ENCODE measurements at places on chromosomes 16 and 17.
A peak's percentile ranks its signal among the peaks of the same experiment; 100 is the strongest.

DNA sequence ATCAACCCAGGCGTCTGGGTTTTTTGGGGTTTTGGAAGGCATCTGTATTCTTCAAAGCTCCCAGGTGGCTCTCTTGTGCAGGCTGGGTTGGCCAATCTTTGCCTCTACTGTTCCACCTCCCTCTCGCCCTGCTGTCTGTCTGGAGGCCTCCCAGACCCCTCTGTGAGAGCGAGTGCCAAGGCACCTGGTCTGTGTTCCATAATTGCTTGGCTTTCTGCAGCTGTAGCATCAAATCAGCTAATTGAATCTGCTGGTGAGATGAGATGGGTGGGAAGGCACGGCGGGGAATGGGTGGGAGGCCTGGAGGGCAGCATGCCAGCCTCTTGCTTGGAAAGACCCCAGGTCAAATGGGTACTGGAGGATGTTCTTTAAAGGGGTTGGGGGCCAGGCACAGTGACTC lies 52.5 kb upstream of the CLEC19A start:
- no peak for DNase-seq

GRCh38 chr17:9768381-9768934 lies 22.9 kb downstream of the DHRS7C start:
- DNase-seq, result peak; percentile 16

DNA sequence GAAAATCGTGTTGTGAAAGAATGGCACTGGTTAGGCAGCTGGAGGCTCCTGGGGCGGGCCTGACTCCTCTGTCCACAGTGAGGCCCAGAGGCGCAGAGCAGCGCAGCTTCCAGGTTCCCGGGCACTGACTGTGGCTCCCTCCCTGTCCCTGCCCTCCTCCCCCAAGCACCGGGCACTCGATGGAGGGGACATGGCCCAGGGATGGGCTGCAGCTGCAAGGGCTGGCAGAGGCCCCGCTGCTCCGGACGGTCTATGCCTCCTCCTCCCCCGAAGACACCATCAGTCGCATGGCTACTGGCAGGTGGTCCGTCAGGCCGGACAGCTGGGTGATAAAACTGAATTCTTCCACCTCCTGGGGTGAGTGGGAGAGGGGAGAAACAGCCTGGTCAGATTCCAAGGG lies 50.1 kb downstream of the PRMT7 start:
- DNase-seq, result no peak

- no peak for DNase-seq
Measured at GRCh38 chr17:65228734-65229620, 91.8 kb downstream of the RGS9 start.

GRCh38 chr17:46121841-46122485 lies 71.3 kb downstream of the KANSL1 start:
- no peak for DNase-seq

DNA sequence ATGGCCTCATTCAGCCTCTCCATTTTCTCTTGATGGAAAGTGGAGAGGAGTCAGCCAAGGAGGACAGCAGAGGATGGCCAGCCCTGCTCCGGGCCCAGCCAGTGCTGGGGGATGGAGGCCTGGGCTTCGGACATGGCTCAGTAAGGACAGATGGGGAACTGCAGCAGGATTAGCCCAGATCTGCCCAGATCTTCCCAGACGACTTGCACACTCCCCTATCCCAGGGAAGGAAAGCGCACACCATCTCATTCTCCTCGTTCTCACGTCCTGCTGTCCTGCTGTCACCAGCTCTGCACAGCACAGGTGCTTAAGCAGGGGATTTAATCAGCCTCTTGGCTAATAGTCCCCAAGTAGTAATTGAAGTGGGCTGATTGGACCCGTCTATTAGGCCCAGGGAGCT lies 100.2 kb upstream of the SDK2 start:
- DNase-seq, result no peak

DNA sequence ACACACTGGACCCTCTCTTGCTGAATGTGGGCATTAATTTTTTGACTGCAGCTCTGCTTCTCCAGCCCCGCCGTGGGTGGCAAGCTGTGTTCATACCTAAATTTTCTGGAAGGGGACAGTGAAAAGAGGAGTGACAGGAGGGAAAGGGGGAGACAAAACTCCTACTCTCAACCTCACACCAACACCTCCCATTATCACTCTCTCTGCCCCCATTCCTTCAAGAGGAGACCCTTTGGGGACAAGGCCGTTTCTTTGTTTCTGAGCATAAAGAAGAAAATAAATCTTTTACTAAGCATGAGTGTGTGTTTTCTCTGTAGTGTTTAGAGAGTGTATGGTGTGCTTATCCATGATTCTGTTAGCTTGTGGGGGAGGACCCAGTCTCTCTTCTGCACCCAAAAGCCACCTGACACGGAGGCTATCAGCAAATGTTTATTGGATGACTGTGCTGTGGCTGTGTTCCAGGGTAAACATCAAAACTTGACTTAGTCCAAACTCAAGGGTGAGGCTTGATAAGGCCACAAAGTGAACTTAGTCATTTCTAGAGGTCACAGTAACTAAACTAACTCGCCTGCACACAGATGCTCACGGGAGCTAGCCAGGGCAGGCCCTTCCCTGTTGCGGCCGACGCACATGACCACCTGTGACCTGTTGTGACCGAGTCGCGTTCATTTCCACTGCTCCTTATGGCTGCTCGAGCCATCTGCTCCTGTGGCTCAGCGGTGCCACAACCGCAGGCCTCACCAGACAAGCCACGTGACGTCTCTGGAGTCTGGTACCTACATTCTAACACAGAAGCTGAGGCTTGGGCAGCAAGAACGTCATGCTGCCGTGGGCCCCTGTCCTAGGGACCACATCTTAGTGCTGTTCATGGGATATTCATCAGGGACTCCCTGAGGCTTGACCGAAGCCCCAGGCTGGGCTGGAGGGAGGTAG lies 9.8 kb upstream of the MED11 start:
- no peak for DNase-seq

DNA sequence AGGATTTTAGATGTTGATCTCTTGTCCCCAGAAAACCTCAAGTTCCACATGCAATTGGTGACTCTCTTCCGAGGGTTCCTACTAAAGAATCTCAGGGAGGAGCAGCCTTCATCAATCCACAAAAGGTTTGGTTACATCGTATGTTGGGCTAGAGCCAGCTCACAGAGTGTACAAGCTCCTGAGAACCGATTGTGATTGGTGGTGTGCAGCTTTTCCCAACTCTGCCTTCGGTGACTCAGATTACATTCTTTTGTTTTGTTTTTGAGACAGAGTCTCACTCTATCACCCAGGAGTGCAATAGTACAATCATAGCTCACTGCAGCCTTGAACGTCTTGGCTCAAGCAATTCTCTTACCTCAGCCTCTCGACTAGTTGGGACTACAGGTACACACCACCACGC lies 172.4 kb downstream of the PMP22 start:
- DNase-seq, result no peak

All from NK-92 treated with Interleukin-12 subunit alpha and Interleukin-12 subunit beta, amount 100 ng/mL, for 24 hours (cell line).